ENCODE measurements at places on chromosomes 11 and 22. TPM values are rescaled to one million over a fixed set of nuclear protein-coding genes. Genes with fewer than 3 reads are reported as not detected.

DNA sequence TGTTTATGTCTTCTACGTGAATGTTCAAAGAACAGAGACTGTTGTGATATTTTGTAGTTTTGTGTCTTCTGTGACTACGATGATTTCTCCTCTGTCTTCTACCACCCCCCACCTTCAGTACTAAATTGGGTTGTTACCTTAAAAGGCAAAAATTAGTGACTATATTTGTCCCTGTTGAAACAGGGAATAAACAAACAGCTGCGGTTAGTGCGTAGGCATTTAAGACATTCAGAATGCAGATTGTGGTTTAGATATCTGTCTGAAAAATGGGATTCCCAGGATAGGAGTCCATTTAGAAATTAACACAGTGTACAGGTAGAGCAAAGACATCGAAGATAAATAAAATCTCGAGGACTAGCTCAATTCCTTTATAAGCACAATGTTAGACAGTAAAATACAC, 15.6 kb upstream of the ARHGAP42 start:
- DNase-seq: no peak

- no peak for DNase-seq
Observed at GRCh38 chr22:49646876-49647275, 180.8 kb downstream of the BRD1 start.

DNA sequence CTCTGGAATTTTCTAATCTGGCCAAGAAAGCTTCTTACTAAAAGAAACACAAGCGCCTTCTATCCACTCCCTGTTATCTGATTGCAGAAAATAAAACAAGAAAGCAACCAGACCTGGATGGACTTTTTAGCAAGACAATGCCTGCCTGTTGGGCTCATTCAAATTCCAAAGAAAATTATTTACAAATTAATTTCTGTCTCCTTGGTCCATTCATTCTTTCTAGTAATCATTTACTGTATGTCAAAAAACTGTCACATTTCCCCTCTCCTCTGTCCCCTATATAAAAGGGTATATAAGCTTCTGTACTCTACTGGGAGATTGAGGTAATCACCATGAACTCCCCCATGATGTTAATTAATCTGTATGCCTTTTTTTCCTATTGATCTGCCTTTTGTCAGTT, 279.9 kb downstream of the DLG2 start:
- no peak for DNase-seq

GRCh38 chr11:107741044-107741823, 29.4 kb upstream of the SLN start:
- DNase-seq: peak; percentile 38

Gene TCN1
- total RNA-seq: not detected

Gene SYCE3
- total RNA-seq: not detected

Data from activated CD8-positive, alpha-beta T cell treated with anti-CD3 and anti-CD28 coated beads, Interleukin-2, amount 10 ng/mL, durations not matched to agents 7 days and 5 days (primary cell).